Posterior cingulate gyrus (tissue), 11 donors: ENCODE measurements at places on chromosomes 3 and 15.

DNA sequence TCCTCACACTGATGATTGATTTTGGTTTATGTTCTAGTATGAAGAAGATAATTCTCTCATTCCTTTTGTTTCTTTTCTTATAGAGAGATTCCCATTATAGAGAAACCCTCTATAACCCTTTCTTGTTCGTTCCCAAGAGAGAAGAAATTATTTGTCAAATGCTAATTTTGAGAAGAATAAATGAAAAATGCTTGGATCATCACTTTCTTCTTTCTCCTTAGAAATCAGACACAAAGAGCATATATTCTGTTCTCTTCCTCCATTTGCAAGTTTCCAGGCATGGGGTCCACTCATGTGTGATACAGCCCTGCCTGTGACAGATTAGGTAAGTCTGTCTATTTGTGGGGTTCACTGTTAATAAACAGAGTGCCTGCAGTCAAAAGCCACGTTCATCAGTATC, 222.6 kb upstream of the NECTIN3 start:
- no peak for DNase-seq

- DNase-seq: no peak
These were observed 14.8 kb downstream of the MUC13 start for GRCh38 chr3:124919756-124920155.

GRCh38 chr3:29168081-29168480, 112.8 kb upstream of the RBMS3 start:
- no peak for DNase-seq

GRCh38 chr3:64188810-64189560, 36.3 kb downstream of the PRICKLE2 start:
- peak; percentile 13 for DNase-seq

DNA sequence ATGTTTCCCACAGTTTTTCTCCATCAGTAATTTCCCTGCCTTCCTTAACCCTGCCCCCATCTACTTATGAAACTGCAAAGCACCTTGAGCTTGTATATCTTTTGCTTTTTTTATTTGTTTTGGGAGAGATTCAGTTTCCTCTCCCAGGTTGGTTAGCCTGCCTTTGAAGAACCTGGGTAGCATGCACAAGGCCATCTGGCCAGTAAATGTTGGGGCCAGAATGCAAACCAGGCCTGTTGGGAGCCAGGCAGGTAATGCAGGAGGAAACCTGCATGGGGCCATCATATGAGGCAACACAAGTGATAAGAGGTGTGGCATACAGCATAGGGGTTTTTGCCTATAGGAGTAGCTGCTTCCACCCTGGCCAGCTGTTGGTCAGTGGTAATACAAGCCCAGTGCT, 17.7 kb downstream of the SYNPR start:
- no peak for DNase-seq

DNA sequence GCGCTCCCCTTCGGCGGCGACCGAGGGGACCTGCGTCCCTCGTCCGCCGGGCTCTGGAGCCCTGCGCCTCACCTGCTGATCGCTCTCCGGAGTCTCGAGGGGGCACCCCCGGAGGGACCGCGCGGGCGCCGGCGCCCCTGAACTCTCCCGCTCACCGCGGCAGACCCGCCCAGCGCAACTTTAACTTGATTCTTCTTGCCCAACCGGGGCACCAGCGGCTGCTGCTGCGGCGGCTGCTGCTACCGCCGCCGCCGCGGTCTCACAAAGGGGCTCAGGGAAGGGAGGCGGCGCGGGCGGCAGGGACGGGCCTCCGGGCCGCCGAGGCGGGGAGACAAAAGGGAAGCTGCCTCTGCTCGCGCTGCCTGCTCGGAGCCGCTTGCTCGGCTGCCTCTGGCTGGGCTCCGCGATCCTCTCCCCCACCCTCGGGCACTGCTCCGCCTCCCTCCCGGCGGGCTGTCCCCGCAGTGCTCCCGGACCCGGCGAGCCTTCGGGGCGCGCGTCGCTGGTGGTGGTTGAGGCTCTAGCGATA, at the start of gene PPM1L:
Gene PPM1L (plus strand): TSS at position 456 of the 529 bp plus-strand sequence.
- DNase-seq: peak; percentile 58

GRCh38 chr15:26628879-26629529, 143.9 kb downstream of the GABRB3 start:
- peak; percentile 95 for DNase-seq

DNA sequence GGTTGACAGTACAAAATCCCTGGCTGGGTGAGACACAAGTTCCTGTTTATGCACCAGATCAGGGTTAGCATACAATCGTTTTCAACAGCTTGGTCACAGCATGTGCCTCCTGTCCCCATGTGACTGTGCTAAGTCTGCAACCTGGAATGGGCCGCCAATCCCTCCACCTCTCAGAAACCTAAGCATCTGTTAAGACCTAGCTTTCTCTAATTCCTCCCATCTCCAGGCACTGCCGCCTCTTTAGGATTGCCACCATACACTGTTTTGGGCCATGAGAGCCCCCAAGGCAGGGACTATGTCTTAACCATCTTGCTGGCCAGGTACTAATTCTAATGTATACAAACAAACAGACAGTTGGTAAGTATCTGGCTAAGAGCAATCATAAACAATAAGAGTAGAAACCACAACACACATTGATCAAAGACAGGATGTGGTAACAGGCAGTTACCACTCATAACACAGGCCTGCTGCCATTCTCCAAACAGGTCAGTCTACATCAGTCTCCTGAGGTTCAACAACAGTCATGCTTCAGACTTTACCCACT, 25.6 kb downstream of the SEC22C start:
- DNase-seq: no peak

DNA sequence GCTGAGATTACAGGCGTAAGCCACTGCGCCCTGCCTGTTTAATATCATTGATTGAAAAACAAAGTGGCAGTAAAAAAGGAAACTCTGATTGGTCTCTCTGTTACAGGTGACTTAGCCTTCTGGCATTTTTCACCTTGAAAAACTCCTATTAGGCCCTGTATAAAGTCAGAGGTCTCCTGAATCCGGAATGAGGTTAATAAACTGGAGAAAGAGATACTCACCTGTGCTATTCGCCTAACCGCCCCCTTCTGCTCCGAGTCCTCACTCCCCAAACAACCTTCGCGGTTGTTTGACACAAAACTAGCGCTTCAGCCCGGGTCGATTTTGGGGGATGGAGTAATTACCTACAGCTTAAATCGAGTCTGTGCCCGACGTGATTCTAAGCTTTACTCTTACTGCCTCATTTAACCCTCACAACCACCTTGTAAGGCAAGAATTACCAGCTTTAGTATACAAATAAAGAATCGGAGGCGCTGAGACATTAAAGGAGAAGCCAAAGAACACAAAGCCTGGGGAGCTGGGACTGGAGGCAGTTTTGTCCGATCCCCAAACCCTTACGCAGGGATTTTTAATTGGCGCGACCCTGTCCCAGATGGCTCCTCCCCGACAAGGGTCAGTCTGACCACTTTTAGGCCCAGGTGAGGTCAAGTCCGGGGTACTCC, 441 bp downstream of the CEP70 start:
- DNase-seq: no peak

DNA sequence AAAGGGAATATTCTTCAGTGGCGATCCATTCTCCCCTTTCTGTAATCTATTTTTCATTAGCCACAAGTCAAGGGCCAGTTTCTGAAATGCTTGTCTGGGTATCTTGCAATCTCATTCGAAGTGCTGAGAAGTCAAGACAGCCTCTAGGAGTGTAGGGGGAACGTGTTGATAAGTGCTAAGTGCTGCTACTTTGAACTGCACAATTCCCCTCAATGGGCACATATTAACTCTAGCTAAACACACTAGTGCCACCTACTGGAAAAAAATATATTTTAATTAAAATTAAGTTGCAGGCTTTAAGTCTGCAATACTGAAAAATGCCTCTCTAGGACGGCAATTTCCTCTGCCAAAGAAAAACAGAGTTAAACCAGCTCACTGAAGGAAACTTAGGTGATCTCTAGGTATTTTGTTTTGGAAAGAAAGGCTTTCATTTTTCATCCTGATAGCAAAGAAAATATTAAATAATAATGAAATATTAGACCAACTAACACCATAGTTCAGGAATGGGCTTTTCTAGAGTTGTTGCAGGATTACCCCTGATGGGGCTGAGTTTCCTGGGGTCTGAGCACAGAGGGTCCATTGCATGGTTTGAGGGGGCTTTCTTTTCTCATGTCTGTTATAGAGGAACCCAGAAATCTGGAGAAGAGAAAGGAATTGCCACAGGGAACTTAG, 181.9 kb upstream of the KBTBD8 start:
- no peak for DNase-seq

- no peak for DNase-seq
These were observed 44.0 kb downstream of the IDH2 start for GRCh38 chr15:90058308-90058707.

- no peak for DNase-seq
These were observed 20.7 kb downstream of the ZBTB38 start for GRCh38 chr3:141388823-141389621.

GRCh38 chr3:29152379-29152778, 128.5 kb upstream of the RBMS3 start:
- no peak for DNase-seq

GRCh38 chr15:31046759-31047359, 54.7 kb downstream of the TRPM1 start:
- no peak for DNase-seq

GRCh38 chr15:60370105-60370868, 27.5 kb downstream of the ANXA2 start:
- DNase-seq: no peak

DNA sequence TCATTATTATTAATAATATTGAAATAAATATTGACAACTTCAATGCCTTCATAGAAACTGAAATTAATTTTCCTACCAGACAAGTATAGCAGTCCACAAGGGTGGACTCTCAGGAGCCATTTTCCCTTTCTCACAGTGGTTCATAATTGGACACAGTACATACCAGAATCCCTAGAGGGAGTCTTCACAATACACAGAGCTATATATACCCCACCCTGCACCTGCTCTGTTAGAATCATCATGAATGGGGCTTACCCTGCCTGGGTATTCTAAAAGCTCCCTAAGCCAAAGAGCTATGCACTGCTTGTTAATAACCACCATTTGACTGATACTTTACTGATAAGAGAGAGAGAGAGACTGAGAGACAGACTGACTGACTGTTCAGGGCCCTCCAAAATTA, 134.9 kb downstream of the FEZF2 start:
- DNase-seq: no peak

DNA sequence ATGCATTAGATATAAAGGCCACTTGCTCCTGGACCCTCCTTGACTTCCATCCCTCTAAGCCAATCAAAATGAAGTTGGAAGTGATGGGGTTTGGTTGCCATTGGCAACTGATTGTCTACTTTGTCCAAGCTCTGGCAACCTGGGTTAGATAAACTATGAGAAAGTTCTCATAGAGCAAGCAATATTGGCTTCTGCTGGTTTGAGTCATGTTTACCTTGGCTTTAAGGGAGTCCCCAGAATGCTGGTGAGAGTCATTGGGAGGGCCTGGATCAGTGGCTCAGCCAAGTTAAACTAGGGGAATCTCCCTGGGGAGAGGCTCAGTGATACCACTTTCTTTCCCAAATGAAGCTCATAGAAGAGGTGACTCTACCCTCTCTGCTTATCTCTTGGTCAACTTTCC, 176.3 kb upstream of the ROPN1 start:
- DNase-seq: no peak

GRCh38 chr3:36298188-36298587, 82.1 kb upstream of the STAC start:
- DNase-seq: no peak

DNA sequence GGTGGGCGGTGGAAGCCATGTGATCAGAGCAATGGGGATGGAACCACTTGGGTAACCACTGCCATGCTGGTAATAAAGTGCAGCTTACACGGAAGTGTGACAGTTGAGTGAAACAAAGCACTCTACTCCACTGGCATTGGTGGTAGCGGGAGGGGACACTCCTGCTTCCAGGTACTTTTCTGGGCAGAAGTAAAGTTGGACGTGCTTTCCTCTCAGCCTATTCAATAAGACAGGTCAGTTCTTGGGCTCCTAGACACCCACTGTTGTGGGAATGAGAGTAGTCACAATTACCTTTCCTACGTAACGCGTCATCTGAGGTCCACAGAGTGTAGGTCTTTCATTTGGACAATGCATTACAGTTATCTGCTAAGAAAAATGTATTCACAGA, 51.7 kb upstream of the CHD2 start:
- DNase-seq: no peak

DNA sequence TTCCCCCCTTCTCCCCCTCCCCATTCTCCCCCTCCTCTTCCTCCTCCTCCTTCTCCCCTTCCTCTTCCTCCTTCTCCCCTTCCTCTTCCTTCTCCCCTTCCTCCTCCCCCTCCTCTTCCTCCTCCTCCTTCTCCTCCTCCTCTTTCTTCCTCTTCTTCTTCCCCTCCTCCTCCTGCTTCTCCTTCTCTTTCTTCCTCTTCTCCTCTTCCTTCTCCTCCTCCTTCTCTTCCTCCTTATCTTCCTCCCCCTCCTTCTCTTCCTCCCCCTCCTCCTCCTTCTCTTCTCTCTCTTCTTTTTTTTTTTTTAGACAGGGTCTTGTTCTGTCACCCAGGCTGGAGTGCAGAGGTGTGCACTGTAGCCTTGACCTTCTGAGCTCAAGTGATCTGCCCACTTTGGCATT, 21.2 kb upstream of the LCTL start:
- no peak for DNase-seq

DNA sequence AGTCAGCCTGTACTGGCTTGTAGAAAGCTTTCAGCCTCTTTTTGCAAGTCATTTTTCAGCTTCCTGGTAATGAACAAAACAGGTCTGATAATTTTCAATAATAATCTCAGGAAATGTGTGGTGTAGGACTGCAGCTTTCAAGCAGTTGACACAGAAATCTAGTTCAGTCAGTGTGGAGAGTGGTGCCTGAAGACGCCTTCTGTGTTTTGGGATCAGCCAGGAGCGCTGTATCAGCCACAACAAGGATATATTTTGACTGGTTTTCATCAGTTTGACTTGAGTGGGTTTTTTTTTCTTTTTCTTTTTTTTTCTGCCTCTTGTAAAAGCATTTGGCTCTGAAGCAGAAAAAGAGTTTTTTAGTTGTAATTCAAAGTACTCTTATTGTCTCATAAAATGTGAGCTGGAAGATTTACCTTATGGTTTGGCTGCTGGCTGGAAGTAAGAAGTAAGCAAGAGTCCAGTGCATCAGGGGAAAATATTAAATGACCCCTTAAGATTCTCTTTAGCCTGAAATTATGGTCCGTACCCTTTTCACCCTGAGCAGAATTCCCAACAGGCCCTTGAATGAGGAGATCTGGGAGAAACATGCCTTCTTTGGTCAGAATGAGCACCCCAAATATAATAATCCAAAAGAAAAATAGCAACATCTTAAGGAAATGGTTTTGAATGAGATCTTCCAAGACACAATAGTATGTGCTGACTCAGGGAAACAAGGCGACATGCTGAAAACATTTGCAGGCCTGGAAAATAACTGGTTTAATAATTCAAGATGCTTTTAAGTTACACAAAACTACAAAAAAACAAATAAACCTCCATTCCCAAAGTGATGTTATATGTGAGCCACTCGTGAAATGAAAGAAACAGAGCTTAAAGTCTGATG, 332.7 kb upstream of the ADAMTS9 start:
- no peak for DNase-seq

GRCh38 chr3:89562373-89562772, 455.0 kb downstream of the EPHA3 start:
- DNase-seq: no peak

- no peak for DNase-seq
These were observed 688.6 kb downstream of the DIPK2A start for GRCh38 chr3:144660186-144660585.
